Activated naive CD8-positive, alpha-beta T cell treated with anti-CD3 and anti-CD28 coated beads, Interleukin-2, amount 10 ng/mL, durations not matched to agents 7 days and 5 days (primary cell): ENCODE measurements at places on chromosomes 12 and 14.

DNA sequence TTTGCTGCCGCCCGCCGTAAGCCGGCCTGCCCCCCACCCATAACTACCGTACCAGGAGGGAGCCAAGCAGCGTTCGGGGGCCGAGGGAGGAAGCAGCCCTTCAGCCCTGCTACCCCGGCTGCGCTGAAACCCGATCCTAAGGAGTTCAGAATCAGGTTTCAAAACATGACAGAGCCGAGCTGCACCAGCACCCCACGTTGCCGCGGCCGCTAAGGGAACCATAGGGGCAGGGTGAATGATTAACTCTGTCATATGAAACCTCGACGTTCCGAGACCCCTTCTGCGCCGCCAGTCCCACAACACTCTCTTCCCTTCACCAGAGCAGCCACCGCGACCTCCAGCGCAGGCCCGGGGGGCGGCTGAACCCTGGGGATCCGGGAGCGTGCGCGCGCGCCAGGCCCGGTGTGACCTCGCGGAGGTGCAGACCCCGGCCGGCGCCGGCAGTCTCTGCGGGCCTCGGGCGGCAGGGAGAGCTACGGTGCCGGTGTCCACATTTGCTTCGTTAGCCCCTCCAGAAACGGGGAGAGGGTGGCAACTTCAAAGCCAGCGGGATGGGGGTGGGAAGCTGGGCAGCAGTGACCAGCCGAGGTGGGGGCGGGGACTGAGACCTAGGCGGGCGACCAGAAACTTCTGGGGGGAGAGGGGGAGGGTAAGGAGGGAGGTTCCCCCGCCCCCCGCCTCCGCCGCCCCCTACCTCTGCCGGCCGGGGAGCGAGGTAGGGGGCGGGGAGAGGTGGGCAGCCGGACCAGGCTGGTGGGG, 1.6 kb downstream of the SIX4 start:
- DNase-seq, result peak; percentile 56

DNA sequence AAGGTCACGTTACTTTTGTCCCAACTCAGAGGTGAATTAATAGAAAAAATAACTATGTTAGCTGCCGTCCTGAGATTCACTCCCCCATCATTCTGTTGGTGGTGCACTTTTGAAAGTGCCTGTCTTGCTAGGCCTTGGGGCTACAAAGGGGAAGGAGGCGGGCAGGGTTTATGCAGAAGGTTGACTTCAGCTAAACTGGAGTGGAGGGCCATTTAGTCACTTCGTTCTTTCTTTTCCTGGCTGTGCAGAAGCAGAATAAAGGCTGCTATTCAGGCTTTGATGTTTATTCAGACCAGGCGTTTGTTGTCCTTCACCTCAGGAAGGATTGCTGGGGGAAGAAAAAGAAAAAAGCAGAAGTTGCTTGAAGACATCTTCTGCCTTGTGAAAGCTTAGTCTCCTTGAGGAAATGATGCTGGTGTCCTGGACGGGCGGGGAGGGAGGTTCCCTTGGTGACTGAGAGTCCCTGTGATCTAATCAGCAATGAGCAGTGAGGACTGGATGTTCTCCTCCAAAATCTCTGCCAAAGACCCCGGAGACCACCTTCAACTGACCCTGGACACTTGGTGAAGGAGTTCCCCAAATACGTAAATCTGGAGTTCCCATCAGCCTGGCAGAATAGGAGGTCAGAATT, 4.0 kb downstream of the GLT1D1 start:
- no peak for DNase-seq

DNA sequence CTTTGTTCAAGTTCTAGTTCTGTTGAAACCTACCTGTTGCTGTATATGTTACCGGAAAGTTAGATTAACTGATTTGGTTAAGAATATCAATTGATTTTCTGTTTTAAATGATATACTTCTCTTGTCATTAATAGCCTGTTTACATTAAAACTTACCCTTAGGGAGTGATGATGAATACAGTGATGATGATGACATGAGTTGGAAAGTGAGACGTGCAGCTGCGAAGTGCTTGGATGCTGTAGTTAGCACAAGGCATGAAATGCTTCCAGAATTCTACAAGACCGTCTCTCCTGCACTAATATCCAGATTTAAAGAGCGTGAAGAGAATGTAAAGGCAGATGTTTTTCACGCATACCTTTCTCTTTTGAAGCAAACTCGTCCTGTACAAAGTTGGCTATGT, 33.0 kb downstream of the CAND1 start:
- DNase-seq, result no peak

GRCh38 chr14:98803196-98803595, 468.8 kb downstream of the BCL11B start:
- DNase-seq, result no peak

DNA sequence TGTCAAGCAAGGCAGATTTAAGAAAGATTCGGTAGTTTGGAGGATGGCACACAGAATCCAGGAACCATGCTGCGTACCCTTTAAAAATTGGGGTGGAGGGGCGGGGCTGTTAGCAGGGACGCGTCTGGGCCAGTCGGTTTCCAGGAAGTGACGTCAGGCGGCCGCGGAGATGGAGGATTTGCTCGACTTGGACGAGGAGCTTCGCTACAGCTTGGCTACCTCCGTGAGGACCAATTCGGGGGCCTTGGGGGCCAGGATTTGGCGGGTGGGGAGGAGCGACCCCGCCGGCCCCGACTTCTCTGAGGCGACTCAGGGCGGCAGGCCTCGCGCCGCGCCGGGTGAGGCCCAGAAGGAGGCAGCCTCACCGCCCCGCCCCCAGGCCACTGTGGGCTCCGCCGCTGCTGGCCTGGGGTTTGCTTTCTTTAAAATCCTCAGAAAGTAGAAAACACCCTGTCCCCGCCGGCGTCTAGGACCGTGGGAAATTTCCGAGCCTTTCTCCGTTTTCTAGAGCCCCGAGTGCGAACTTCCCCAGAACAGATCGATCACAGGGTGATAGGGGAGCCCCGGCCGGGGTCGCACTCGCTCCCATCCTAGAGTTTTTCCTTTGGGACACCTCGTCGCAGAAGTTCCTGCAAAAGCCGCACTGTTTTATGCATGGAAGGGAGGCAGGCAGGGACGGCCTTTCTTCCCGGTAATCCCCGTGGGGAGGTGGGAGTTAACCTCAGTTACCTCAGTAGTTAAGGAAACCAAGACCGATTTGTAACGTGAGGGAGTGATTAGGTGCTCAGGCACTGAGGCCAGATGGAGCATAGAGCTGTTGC, at the start of gene IFT43:
Gene IFT43 (plus strand): TSS at position 146 of the 821 bp plus-strand sequence. CDS start 24 bp downstream, at position 170.
- DNase-seq, result peak; percentile 89

DNA sequence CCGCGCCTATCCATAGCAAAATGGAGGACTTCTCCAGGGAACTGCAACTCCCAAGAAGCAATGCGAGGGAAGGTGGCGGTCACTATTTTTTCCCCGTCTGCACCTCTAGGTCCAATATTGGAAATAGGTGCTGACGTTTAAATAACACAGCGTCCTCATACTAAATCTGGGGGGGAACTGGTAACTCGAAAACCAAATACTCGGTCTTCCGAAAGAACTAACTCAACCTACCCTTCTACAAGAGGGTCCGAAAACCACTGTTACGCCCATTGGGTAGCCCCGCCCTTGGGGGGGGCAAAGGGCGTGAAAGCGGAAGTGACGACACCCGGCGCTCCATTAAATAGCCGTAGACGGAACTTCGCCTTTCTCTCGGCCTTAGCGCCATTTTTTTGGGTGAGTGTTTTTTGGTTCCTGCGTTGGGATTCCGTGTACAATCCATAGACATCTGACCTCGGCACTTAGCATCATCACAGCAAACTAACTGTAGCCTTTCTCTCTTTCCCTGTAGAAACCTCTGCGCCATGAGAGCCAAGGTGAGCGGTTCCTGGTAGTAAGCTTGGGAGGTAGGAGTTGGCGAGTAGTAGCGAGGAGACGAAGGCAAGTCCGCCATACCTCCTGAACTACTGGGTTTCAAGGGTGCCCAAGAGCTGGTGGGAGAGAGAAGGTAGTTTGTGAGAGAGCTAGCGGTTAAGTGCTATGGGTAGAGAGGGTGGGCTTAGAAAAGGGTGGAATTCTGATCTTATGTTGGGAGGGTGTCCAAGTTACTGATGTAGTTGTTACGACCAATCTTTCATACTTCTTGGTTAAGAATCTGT, at the start of gene RPL41:
Gene RPL41 (plus strand): TSS at position 367 of the 815 bp plus-strand sequence.
- DNase-seq, result peak; percentile 94

DNA sequence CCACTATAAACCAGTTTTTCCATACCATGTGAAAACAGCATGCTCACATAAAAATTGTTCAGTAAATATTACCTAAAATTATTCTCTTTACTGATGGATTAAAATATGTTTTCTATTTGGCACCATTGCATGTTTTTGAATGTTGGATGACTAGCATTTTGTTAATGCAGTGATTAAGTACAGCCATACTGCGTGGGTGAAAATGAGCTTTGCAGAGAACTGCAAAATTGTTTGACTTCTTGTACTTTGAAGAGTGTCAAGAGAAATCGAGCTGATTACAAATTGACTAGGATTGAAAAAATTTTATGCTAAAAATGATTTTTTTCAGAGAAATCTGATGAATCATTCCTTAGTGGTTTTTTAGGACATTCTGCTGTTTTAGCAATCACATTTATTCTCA, 452.9 kb downstream of the RPL10L start:
- no peak for DNase-seq
